ENCODE measurements at places on chromosomes 2 and 18.

- no peak for DNase-seq
These were observed 3.8 kb downstream of the RBFA start for GRCh38 chr18:80037869-80038630.

DNA sequence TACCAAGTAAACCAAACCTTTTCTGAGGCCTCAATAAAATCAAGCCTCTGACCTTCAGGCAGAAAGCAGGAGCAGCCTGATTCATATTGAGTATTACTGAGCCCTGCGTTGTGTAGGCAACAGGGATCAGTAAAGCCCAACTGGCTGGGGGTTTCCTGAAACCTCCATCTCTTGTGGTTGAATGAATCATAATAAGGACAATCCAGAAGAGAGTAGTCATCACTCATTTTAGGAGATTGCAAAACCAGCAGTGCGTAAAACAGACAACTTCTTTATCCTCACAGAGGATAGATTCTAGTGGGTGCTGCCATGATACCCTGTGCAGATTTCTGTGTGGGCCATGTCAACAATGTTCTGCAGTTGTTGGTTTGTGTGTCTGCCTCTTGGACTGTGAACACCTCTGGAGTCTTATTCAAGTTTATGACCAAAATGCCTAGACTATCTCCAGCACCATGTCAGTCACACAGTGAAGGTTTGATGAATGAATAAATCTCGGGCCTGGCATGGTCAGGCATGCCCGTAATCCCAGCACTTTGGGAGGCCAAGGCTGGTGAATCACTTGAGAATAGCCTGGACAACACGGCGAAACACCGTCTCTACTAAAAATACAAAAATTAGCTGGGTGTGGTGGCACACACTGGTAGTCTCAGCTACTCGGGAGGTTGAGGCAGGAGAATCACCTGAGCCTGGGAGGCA, 51.8 kb upstream of the RAB27B start:
- no peak for DNase-seq

DNA sequence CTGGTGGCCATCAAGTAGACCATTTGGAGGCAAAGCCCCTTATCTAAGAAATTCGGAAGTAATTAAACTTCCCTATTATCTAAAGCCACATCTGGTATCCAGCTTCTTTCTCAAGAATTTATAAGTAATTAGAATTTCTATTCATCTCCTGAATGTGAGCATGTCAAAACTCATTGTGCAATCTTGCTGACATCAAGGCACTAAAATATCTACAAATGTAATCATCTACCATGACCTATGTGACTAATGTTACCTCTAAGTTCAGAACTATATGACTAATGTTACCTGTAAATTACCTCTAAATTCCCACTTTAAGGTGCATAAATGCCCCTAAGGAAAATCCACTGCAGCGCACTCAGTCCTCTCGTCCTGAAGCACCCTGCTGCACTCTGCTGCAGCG, 773.0 kb downstream of the CPS1 start:
- no peak for DNase-seq

- no peak for DNase-seq
These were observed 50.7 kb upstream of the KLF7 start for GRCh38 chr2:207216457-207216856.

DNA sequence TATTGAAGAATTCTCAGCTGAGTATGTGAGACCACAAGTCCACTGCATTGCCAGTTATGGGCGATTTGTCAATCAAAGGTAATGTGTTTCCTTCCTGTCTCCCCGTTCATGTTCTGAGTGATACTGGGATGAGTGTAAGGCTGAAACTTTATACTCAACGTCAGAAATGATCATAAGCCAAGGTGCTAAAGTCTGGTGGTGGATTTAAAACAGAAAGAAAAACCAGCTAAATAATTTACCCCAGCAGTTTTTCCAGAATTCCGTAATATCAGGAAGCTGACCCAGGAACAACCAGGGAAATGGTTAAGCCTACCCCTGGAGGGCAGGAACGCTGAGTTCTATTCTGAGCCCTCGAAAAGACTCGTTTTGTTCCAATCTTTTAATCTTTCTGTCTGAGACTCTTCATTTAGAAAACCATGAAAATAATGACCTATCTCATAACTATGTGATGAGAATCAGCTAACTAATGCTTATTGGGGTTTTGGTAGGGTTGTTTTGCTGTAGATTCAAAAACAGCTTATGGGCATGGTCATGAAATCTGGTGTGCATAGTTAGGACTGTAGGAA, 149.6 kb downstream of the LAMA3 start:
- DNase-seq: no peak

DNA sequence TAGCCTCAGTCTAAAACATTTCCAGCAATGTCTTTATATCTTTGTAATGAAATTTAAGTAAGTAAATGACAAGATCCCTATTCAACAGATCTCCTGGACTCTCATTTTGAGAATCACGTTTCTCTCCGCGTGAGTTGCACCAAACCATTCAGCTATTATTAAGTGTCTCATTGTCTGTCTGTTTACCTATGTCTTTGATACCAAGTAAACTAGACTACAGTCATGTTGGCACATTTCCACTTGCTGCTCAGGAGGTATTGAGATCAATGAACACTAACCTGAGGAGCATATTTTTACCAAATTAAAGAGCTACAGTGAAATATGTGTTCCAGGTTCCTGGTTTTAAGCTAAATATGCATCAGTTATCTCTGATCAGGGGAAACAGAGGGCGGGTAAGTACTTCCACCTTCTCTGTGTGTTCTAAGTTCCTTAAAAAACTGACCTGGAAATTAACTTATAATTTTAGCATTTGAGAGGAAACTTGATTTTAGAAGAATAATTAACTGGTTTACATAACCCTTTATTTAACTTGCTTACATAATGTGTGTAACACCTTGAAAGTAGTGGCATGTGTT, 125.8 kb downstream of the OSBPL6 start:
- DNase-seq: no peak
